ENCODE measurements at places on chromosomes 5 and 9.

DNA sequence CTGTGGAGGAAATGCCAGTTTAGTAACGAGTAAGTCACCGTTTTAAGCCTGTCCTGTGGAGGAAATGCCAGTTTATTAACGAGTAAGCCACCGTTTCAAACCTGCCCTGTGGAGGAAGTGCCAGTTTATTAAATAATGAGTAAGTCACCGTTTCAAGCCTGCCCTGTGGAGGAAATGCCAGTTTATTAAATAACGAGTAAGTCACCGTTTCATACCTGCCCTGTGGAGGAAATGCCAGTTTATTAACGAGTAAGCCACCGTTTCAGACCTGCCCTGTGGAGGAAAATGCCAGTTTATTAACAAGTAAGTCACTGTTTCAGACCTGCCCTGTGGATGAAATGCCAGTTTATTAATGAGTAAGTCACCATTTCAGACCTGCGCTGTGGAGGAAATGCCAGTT is 18.9 kb upstream of the PDCD6 start:
- no peak for DNase-seq

GRCh38 chr5:83473346-83474160 is 2.0 kb downstream of the VCAN start:
- no peak for DNase-seq

- no peak for DNase-seq
Observed at GRCh38 chr9:23447166-23447565, 378.9 kb downstream of the ELAVL2 start.

GRCh38 chr5:124841829-124842712 is 95.6 kb upstream of the ZNF608 start:
- no peak for DNase-seq

DNA sequence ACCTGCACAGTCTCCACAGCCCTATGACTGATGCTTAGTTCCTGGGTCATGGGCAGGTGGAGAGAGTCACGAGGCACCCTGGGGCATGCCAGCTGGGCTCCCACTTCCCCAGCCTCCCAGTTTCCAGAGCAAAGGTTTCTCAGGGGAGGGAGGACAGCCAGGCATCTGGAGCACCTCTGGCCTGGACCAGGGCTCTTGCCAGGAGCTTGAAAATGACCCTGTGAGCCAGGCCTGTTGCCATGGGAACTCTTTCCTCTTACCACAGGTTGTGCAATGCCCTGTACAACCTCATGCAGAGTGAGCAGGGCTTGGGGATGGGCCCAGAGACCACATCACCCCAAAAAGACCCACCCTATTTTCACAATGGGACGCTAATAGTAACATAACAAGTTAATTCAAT is 113.1 kb downstream of the PSD2 start:
- no peak for DNase-seq

DNA sequence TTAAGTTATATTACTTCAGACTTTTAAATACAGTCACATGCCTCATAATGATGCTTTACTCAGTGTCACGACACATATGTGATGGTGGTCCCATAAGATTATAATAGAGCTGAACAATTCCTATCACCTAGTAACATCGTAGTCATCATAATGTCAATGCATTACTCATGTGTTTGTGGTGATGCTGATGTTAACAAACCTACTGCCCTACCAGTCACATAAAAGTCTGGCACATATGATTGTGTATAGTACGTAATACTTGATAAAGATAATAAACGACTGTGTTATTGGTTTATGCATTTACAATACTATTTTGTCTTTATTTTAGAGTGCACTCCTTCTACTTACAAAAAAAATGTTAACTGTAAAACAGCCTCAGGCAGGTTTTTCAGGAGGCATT is 103.7 kb downstream of the PAM start:
- no peak for DNase-seq

DNA sequence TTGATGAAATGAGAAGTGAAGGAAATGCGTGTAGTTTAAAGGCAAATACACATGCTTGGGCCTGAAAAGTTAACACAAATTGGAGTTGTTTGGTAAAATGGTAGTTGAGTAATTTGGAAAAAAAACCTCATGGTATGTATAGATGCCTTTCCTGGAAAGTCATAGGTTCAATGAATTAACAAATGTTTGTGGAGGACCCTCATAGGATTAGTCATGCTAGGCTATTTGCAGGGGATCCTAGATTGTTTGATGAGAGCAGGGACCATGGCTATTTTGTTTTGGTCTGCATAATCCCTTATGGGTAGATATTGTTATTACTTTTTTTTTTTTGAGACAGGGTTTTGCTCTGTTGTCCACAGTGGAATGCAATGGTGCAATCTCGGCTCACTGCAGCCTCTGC is 93.5 kb upstream of the NR3C1 start:
- no peak for DNase-seq

DNA sequence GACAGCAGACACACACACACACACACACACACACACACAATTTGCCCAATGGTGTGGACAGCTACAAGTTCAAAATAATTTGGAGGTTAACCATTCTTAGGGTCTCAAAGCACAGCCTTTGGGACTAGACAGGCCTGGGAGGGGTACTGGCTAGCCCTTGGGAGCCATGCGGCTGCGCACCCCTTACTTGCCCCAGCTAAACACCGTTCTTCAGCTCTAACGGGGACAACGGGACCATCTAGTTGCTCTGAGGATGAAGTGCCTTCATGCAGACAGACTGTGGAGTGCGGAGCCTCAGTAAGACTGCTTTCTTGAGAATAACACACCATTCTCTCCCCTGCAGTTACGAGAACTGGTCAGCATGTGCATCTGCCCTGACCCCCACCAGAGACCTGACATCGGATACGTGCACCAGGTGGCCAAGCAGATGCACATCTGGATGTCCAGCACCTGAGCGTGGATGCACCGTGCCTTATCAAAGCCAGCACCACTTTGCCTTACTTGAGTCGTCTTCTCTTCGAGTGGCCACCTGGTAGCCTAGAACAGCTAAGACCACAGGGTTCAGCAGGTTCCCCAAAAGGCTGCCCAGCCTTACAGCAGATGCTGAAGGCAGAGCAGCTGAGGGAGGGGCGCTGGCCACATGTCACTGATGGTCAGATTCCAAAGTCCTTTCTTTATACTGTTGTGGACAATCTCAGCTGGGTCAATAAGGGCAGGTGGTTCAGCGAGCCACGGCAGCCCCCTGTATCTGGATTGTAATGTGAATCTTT is 64.6 kb downstream of the PSMB7 start:
- no peak for DNase-seq

- DNase-seq = no peak
Observed at GRCh38 chr5:172897481-172898217, 61.6 kb upstream of the RPL26L1 start.

- DNase-seq = no peak
Observed at GRCh38 chr5:56126487-56127179, 106.5 kb downstream of the ANKRD55 start.

DNA sequence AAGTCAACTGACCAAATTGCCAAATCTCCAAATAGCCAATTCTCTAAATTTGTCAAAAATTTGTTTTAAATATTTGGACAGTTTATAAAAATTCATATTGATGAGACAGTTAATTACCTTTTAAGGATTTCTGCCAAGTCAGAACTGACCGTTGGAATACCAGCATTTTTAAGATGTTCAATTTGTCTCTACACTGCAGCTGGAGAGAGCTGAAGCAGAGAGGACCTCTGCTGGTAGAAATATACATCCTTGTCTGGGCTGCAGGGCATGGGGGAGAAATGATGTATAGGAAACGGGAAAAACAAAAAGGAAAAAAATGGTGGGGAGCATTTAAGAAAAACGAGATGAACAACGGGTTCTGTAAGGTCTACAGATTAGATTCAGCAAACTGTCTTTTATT is 16.8 kb downstream of the NR6A1 start:
- no peak for DNase-seq

DNA sequence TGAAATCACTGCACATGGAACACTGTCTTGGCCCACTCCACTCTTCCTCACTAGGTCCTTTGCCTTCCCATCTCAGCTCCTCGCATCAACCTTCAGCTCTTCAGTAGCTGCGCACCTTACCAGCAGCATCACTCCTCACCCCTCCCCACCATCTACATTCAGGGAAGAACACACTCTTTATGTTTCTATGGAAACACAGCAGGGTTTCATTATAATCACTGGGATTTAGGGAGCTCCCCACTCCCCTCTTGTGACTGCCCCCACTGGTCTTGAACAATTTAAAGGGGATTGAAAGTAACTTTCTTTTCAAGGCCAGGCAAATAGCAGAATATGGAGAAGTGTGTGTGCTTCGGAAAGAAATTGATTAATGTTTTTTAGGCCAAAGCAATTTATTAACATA is 111.2 kb downstream of the INSYN2B start:
- DNase-seq = no peak

DNA sequence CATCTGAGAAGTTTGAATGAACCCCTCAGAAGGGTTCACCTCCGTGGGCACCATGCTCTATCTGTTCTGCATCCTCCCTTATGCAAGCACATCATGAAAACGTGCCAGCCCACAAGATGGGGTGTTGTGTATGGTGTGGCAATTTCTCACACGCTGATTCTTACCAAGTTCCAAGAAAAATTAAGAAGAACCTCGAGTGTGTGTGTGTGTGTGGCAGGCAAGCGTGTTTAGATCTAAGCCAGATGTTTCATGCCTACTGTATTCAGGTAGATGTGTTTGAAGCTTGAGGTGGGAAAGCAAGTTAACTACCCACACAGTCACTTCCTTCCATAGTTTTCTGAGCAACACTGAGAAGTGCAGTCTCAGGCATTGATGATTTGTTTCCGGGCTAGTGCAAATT is 77.7 kb upstream of the GNA14 start:
- DNase-seq = no peak

- peak; percentile 45 for DNase-seq
Observed at GRCh38 chr9:7570107-7570720, 229.4 kb downstream of the DMAC1 start.

DNA sequence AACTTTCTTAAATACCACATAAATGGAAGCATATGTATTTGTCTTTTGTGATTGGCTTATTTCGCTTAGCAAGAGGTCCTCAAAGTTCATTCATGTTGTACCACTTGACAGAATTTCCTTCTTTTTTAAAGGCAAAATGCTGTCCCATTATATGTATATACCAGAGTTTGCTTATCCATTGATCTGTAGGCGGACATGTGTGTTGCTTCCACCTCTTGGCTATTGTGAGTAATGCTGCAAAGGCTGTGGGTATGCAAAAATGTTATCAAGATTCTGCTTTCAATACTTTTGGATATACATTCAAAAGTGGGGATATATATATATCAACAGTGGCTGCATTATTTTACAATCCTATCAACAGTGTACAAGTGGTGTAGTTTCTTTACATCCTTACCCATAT is 271.0 kb downstream of the PRR16 start:
- no peak for DNase-seq

GRCh38 chr9:6930827-6931226 is 173.1 kb downstream of the KDM4C start:
- DNase-seq = no peak

DNA sequence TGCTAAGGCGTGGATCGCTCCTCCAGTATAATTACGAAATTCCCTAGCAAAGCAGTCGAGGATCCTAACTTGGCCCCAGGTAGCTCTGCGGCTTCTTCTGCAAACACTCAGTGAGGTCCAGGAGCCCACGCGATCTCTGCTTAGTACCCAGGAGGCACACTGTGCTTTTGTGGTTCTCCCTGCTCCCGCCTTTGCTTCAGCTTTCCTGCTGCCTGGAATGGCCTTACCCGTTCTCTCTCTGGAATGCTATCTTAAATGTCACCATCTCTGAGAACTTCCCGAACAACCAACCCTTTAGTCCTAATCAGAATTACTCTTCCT is 639 bp downstream of the INVS start:
- no peak for DNase-seq

DNA sequence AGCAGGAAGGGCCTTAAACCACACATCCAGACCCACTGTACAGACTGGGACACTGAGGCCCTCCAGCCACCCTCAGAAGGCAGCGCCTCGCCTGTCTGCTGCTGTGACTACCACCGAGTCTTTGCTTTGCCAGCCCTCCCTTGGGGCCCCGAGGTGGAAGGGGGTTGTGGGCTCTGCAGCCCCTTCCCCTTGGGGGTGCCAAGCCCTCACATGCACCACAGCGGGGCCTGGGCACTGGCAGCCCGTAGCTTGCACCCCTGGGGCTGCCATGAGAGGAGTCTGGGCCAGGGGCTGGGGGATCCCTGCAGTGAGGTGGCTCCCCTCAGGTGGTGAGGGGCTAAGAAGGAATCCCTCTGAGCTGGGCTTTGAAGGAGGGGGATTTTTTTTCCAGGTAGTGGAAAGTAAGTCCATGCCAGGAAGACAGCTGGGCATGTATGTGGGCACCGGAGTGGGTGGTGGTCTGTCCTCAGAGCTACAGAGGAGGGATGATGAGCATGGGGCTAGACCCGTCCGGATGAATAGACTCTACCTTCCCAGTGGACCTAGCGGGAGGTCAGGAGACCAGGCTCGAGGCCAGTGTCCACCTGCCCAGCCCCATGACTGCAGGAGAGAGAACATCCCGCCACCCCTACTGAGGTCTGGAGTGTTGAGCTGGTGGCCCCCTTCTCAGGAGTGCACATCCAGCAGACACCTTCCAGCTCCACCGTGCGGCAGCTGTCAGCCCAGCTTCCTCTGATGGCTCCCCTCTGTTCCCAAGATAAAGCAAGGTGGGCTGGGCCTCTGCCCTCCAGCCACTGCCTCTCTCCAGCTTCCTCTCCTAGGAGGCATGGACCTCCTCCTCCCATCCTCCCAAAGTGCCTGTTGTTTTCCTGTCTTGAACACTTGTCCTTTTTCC is 15.9 kb downstream of the FLT4 start:
- no peak for DNase-seq

DNA sequence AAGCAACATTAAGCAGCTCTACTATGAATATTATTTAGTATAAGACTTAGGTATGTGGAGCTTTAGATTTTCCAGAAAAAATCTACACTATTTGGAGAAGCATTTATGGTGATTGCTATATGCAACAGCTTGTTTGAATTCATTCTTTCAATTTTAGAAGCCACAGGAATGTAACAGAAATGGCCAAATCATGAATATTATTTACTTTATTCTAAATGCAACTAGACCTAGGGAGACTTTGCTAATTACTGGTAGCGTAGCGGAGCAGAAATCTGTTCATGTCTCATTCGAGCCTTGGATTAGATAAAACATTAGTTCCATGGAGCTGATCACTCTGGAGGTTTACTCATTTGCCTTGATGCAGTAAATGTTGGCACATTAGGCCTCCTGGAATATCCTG is 290.2 kb downstream of the ZNF608 start:
- no peak for DNase-seq

GRCh38 chr9:134575901-134576176 is 65.8 kb upstream of the COL5A1 start:
- DNase-seq = no peak

DNA sequence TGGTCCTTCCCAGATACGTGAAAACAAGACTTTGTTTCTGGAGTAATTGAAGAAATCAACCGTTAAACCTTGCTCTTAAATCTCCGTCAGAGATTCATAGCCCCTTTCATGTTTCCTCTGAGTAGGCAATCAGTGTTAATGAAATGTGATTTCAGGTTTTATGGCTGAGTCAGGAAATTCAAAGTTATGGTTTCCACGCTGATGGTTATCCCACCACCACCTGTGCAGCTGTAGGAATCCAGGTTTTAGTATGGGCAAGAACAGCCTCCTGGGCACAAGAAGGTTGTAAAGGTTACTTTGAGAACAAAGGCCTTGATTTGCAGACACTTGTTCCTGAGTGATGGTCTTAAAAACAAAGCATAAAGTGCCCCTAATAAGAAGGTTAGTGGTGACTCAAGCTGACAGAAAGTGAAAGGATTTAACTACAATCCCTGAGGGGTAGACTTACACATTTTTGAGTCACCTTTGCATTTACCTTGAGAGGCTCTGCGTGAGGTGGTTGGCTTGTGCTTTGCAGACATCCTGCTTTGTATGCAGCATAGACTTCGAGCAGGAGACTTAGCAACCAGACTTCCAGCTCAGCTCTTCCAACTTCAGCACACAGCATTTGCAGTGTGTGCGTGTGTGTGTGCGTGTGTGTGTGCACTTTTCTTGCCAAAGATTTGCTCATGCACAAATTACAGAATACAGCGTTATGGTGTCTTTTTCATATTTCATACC is 159.6 kb downstream of the TLE4 start:
- no peak for DNase-seq
